ENCODE measurements at places on chromosomes 16 and 17.

DNA sequence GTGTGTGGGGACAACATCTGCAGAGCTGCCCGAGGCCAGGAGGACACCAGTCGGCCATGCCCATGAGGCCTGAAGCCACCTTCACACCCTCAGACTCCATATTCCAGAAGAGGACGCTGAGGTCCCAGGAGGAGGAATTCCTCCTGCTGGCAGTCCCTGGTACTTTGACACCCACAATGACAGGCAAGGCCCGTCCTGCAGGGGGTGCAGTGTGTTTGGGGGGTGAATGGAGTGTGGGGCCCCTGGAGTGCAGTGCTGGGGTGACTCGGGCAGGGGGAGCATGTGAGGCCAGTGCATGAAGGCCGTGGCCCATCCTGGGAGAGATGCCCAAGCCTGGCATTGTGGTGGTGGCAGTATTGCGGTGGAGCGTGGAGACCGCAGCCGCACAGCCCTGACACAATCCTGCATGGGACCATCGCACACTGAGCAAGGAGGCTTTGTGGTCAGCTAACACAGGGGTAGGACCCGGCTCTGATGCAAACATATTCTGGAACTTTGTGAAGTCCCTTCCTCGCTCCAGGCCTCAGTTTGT lies 52.2 kb downstream of the ZDHHC7 start:
- no peak for DNase-seq

DNA sequence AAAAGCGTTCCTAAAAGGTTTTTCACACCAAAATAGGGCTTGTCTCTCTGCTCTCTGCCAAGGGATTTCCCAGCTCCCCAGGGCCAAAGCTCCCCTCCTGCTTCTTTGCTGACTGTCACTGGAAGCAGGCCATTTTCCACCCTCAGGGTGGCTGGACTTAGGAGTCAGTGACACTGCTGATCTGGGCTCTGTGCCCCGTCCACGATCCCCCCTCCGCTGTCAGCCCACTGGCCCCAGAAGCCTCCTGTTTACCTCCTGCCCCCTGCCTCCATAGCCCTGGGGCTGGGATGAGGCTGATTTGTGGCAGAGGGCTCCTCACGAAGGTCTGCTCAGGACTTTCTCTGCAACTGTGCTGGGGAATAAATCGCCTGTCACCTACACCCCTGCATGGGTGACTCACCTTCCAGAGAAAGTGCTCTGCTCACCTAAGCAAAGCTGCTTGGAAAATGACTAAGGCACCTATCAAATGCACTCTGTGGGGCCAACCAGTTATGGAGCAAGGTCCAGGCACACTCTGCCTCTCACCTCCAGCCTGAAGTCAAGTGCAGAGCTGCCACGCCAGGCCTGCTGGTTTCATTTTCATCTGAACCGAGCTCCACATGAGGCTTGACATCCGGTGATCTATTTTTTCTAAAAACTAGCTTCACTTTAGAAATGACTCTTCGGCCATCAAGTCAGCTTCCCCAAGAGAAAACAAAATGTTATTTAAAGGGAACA lies 4.9 kb downstream of the MAP3K14 start:
- no peak for DNase-seq

- no peak for DNase-seq
Observed at GRCh38 chr16:78333808-78334207, 234.4 kb downstream of the WWOX start.

- DNase-seq: peak; percentile 70
Observed at GRCh38 chr16:56779906-56780305, 50.0 kb downstream of the NUP93 start.

DNA sequence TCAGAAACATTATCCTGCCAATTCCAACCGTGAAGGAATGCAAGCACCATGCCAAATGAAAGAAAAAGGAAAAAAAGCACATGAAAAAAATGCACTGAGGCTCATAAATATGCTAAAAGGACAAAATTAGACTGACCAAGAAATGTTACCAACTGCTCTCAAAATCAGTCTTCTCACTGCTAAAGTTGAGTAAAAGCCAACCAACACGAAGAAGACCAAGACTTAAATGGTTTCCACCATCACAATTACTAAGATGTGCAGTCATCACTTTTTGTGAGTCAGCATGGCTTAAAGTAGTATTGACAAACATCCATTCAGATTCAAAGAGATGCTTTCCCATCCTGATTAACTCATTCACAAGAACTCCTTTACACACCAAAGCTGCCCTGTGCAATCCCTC lies 16.4 kb downstream of the CDYL2 start:
- DNase-seq: no peak

GRCh38 chr17:17738901-17739300 lies 57.6 kb downstream of the RAI1 start:
- no peak for DNase-seq

- no peak for DNase-seq
Observed at GRCh38 chr17:50394711-50395110, 2.6 kb downstream of the LRRC59 start.

- no peak for DNase-seq
Observed at GRCh38 chr16:66754211-66754610, 2.8 kb upstream of the DYNC1LI2 start.

- DNase-seq: no peak
Observed at GRCh38 chr16:685967-686366, 1.8 kb upstream of the JMJD8 start.

- DNase-seq: no peak
Observed at GRCh38 chr17:82458885-82459424, 414 bp downstream of the NARF start.

- no peak for DNase-seq
Observed at GRCh38 chr16:11755022-11755760, 12.5 kb upstream of the TXNDC11 start.

- no peak for DNase-seq
Observed at GRCh38 chr17:55822028-55822427, 71.2 kb downstream of the PCTP start.

GRCh38 chr17:59601130-59601529 lies 18.6 kb upstream of the CLTC start:
- no peak for DNase-seq

- no peak for DNase-seq
Observed at GRCh38 chr17:82743344-82744219, 8.2 kb downstream of the FN3K start.

- no peak for DNase-seq
Observed at GRCh38 chr16:11320170-11320569, 25.1 kb upstream of the RMI2 start.

- DNase-seq: no peak
Observed at GRCh38 chr17:69820876-69821473, 254.1 kb upstream of the KCNJ16 start.

GRCh38 chr17:46148247-46148646 lies 45.0 kb downstream of the KANSL1 start:
- DNase-seq: no peak

DNA sequence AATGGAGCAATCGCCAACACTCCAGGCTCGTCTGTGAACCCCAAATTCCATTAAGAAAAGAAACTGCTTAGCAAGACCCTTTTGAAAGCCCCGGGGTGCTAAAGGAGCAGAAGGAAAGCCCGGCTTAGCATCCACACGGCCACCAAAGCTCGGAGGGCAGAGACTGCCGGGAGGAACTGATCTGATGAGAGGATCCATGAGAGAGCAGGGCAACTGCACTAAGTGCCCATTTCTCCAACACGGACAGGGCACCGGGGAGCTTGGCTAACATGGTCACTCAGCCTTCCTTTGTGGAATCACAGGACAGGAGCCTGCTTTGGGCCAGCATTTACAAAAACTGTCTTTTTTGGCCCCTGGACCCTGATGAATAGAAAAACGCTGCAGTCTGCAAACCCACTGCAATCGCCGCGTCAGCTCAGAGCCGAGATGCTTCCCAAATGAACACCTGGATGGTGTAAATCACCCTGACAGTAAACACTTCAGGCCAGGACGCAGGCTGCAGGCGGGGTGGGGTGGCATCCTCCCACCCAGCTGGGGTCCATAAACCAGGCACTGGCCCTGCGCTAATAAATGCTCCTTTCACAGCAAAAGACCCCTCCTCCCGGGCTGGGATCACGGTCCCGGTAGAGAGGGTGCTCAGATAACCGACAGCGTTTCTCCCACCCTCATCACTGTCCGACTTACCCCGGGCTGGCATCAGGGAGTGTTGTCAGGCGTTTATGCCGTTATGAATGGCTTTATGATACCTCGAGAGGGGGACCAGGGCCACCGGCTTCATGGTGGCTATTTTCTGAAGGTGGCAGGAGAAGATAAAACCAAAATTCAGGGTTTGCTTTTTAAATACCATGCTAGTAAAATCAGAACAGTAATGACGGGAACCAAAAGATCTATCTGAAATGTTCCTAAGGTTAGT lies 299.5 kb downstream of the IRF8 start:
- DNase-seq: no peak

DNA sequence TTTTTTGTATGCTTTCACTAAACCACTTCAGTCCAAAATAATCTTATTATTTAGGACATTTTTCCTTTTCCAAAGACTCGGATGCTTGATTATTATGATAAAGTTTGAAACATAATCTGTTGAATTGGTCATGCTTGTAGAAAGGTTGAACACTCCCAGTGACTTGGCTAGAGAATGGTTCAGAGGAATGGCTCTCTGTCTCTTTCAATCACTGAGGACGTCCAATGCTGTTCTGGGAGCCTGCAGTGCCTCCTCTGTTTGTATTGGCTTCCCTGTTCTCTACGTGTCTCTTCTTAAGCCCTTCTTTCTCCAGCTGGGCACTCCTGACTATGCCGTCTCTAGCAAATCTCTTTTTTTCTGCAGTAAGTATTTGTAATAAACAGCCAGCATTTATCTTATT lies 369.0 kb upstream of the DYNLRB2 start:
- no peak for DNase-seq

DNA sequence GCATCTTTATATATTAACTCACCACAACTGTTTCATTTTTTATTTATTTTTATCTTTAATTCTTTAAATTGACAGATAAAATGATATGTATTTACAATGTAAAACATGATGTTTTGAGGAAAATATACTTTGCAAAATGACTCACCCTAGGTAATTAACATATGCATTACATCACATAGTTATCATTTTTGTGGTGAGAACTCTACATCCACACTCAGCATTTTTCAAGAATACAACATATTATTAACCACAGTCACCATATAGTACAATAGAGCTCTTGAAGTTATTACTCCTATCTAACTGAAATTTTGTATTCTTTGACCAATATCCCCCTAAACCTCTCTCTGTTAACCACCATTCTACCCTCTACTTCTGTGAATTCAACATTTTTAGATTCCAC lies 194.7 kb upstream of the KIF2B start:
- no peak for DNase-seq

DNA sequence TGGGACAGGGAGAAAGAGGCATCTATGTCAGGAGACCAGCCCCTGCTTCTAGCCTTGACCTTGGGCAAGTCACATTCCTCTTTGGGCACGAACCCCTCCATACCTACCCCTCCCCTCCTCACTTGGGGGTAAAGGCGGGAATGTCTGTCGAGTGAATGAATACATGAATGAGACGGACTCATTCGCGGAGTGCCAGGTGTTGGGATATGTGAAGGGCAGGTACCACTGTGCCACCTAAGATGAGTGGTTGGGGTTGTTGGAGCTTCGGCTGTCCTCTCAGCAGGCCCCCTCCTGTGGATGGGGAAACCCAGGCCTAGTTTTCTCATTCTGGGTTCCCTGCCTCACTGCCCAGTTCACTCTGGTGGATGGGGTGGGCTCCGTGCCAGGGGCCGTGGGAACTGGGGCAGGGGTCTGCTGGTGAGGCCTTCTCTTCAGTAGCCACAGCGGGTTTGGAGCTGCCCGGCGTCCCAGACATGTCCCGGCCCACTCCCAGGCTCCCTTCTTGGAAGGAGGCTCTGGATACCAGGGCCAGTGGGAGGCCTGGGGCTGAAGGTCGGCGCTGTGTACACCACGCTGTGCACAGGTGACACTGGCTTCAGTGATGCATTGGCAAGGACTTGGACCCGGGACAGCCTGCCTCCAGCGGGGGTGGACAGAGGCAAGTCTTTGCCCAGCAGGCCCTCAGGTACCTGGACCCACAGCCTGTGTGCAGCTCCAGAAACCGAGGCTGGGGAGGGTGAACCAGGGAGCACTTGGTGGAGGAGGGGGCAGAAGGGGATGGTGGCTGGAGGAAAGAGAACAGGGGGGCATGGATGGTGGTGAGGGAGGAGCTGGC lies 5.6 kb downstream of the GLIS2 start:
- no peak for DNase-seq

DNA sequence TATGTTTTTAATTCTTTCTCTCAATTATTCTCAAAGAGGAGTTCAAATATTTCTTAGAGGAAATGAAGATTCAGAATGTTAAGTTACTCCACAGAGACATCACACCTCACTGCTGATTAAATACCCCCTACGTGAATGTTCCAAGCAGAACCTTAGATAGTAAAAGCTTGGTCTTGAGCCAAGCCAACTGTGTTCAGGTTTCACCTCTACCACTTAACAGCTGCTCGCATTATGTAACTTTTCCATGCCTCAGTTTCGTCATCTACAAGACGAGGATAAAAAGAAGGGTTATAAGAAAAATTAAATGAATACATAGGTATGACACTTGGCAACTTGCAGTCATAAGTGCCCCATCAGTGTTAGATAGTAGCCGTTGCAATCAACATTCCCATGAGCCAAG lies 356.2 kb downstream of the RBFOX1 start:
- DNase-seq: no peak
